ENCODE measurements at places on chromosomes 3 and 15.

DNA sequence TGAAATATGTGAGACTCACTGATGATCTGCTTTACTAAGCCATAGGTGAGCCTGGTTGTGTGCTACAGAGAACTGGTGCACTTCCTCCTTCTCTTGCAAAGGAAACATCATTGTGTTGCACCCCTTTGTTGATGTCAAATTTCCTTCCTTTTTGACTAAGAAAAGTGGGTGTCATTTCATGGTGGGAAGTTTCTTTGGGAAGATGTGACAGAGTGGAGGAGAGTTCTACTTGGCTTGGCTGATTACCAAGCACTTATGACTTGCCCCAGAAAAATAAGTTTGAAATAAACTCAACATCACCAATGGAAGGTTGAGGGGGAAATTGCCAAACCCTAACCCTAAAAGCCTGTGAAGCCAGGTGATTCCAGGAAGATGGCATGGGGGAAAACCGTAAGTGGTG, 53.5 kb upstream of the KIF23 start:
- H3K27me3 ChIP-seq = no peaks in the 10 kb centered on the region
- no peak overlapping the region for H3K27ac ChIP-seq
- H3K4me1 ChIP-seq = peaks cover 7% of the 10 kb centered on the region

- no peak for DNase-seq
- no peak overlapping the region for H3K27ac ChIP-seq
- H3K27me3 ChIP-seq = no peaks in the 10 kb centered on the region
- no peaks in the 10 kb centered on the region for H3K36me3 ChIP-seq
These were observed 117.3 kb upstream of the NEO1 start for GRCh38 chr15:72934921-72935320.

DNA sequence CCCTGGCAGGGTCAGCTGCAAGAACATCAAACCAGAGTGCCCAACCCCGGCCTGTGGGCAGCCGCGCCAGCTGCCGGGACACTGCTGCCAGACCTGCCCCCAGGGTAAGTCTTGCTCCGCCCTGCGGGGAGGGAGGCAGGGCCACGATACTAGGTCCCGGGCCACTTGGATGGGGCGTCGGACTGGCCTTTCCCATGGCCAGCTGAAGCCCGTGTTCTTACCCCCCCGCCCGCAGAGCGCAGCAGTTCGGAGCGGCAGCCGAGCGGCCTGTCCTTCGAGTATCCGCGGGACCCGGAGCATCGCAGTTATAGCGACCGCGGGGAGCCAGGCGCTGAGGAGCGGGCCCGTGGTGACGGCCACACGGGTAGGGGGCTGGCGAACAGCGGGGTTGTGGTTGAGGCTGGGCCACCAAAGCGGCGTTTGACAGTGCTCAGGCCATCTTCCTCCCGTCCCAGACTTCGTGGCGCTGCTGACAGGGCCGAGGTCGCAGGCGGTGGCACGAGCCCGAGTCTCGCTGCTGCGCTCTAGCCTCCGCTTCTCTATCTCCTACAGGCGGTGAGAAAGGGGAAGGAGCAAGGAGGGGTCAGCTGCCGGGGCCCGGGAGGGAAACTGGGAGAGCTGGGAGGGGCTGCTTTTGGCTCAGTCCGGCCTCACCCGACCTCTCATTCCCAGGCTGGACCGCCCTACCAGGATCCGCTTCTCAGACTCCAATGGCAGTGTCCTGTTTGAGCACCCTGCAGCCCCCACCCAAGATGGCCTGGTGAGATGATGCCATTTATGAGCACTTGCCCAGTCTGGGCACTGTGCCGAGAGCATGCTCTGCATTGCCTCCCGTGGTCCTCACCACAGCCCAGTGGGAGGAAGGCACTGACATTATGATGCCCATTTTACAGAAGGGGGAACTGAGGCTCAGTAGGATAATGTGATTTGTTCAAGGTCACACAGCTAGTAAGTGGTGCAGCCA, 1.7 kb downstream of the CHRD start:
- peaks cover 29% of the 10 kb centered on the region for H3K27me3 ChIP-seq
- peak overlapping the region; percentile 20 for H3K4me3 ChIP-seq
- no peak overlapping the region for H3K27ac ChIP-seq
- DNase-seq = no peak
- peaks cover 2% of the 10 kb centered on the region for H3K4me1 ChIP-seq
- no peaks in the 10 kb centered on the region for H3K36me3 ChIP-seq

DNA sequence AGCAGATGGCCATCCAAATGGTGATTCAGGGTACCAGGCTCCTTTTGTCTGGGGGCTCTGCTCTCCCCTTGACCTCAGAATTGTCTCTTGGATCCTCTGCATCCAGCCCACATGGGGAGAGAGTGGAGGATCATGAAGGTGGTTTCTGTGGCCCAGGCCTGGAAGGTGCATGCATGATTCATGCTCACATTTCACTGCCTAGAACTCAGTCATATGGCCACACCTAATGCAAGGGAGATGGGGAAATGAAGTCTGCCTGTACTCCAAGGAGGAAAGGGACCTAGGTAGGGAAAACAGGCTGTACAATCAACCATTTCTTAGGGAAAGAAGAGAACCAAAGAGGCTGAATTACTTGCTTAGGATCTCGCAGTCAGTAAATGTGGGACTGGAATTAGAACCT, 15.1 kb downstream of the HRG start:
- H3K4me1 ChIP-seq = no peaks in the 10 kb centered on the region
- no peak overlapping the region for H3K4me3 ChIP-seq

GRCh38 chr3:13610006-13610570, 61.2 kb downstream of the FBLN2 start:
- no peaks in the 10 kb centered on the region for H3K36me3 ChIP-seq
- no peaks in the 10 kb centered on the region for H3K4me1 ChIP-seq
- no peak overlapping the region for H3K4me3 ChIP-seq

GRCh38 chr15:88243895-88244787, 12.4 kb downstream of the NTRK3 start:
- no peak overlapping the region for H3K4me3 ChIP-seq
- no peak overlapping the region for H3K27ac ChIP-seq
- H3K27me3 ChIP-seq = no peaks in the 10 kb centered on the region
- H3K36me3 ChIP-seq = no peaks in the 10 kb centered on the region

DNA sequence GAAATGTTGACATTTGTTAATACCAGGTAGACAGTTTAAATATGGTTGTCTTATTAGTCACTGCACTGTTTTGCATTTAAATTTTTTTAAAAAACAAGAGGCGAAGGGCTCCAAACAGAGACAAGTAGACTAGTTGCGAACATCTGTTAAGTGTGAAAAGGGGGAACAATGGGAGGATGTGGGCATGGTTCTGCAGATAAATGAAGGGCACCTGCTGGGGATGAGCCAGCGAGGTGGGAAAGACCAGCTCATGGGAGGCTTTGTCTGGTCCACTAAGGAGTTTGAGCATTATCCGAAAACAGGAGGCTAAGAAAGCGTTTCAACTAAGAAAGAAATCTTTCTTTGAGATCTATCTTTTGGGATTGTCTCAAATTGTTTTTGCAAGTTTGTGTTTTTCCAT, 72.7 kb downstream of the FBN1 start:
- no peak overlapping the region for H3K27ac ChIP-seq
- no peaks in the 10 kb centered on the region for H3K4me1 ChIP-seq
- DNase-seq = no peak
- no peaks in the 10 kb centered on the region for H3K27me3 ChIP-seq

DNA sequence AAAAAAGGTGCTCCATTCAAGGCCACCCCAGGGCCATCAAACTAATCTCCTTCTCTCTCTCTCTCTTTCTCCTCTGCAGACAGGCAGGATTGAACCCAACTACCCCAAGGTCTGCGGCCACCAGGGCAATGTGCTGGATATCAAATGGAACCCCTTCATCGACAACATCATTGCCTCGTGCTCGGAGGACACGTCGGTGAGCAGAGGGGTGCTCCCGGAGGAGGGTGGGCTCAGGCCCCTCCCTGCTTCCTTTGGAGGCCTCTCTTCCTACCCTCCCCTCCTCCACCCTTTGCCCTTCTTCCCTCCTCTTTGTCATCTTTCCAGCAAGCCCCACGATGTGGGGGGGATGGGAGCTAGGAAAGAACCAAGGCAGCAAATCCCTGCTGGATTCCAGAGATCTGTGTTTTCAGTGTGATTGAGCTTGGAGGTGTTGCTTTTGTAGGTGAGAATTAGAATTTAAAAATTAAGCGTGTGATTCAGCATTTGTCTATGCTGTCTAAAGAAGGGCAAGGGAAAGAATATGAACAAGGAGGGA, 116.3 kb downstream of the CORO2B start:
- peaks cover 5% of the 10 kb centered on the region for H3K4me1 ChIP-seq
- H3K36me3 ChIP-seq = no peaks in the 10 kb centered on the region
- DNase-seq = no peak

DNA sequence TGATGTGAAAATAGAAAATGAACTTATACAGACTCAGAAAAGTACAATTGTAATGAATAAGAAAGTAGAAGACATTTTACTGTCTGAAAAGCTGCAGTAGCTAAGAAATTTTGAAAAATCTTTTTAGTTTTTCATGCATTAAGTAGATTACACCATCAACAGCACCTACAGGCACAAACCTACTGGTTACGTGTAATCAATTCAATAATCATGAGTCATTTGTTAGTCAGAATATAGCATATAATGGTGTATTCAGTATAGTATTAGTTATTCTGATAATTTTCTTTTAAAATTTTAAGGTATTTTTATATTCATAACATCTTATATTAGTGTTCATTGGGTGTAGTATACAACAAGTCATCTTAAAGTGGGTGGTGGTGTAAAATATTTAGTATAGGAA, 550.5 kb upstream of the GBE1 start:
- no peak overlapping the region for H3K27ac ChIP-seq
- DNase-seq = no peak
- no peaks in the 10 kb centered on the region for H3K4me1 ChIP-seq
- no peaks in the 10 kb centered on the region for H3K36me3 ChIP-seq
- no peaks in the 10 kb centered on the region for H3K27me3 ChIP-seq

DNA sequence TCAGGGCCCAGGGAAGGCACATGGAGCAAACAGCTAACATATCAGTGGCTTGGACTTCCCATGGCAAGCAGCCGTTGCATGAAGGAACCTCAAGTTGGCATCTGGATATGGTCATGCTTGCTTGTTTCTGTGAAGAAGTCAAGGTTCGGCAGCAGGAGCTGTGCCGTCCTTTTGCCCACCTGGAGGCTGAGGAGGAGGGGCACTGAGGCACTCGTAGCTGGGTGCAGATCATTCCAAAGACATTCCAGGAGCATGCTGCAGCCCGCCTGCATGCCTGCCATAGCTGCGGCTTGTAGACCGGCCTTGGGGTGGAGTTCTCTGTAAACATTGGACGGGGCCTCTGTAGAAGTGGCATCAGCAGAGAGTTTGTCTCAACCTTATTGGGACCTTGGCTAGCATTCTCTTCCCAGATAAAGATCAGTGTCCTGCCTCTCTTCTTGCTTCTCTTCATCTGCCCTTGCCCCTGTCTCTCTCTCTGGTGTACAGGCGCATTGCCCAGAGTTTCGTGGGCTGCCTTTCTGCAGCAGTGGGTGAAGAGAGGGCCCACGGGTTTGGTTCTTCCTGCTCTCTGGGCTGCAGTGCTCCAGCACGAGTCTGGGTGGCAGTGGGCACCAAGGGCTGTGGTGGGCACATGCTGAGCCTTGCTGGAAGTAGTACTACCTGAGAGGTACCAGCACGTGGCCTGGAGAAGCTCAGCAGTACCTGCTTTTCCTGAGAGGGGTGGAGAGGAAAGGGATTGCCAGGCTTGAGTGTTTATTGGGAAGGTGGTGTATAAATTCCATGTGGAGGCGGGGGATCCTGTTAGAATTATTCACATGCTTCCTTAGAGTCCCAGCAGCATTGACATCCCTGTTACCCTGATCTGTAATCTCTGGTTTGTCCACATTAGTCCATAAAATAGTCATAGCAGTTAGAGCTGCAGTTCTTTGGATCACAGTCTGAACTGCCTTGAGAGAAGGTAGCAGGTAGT, 49.4 kb downstream of the CHCHD6 start:
- H3K4me3 ChIP-seq = no peak overlapping the region
- no peaks in the 10 kb centered on the region for H3K36me3 ChIP-seq
- peaks cover 8% of the 10 kb centered on the region for H3K4me1 ChIP-seq

- DNase-seq = no peak
- H3K27me3 ChIP-seq = no peaks in the 10 kb centered on the region
- H3K4me3 ChIP-seq = no peak overlapping the region
- no peak overlapping the region for H3K27ac ChIP-seq
These were observed 31.8 kb downstream of the P3H2 start for GRCh38 chr3:190088890-190089289.

DNA sequence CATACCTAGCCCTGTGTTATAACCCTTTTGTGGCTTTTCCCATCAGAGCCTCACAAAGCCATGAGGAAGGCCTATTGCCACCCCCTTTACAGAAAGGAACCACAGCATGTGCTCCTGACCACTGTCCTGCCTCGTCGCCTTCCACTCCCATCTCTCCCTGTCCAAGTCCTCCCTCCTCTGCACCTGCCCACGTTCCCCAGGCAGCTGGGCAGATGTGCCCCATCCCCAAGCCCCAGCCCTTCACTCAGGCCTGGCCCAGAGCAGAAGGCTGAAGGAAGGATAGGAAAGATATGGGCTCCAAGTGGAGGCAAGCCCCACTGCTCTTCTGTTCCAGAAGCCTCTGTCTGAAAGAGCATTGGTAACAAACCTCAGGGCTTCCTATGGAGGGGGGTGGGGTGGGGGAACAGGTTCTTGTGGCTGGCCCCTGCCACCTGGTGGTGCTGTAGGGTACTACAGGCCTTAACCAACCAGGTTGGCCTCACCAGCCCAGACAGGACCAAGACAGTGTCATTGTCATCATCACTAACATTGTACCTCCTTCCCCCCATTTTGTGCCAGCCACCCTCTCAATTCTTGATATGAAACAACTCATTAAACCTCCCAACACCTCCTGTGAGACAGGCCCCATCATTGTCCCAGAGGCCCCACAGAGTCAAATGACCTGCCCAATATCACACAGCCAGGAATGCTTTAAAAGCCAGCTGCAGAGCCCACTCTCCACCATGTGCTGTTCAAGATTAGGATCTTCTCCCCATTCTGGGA, 10.0 kb downstream of the POC1A start:
- peaks cover 2% of the 10 kb centered on the region for H3K4me1 ChIP-seq
- peaks cover 25% of the 10 kb centered on the region for H3K36me3 ChIP-seq
- peak; percentile 41 for DNase-seq
- no peak overlapping the region for H3K4me3 ChIP-seq
- no peaks in the 10 kb centered on the region for H3K27me3 ChIP-seq

- H3K4me3 ChIP-seq = no peak overlapping the region
- no peak for DNase-seq
- H3K27me3 ChIP-seq = no peaks in the 10 kb centered on the region
These were observed 58.7 kb upstream of the MYRIP start for GRCh38 chr3:39750712-39751111.

DNA sequence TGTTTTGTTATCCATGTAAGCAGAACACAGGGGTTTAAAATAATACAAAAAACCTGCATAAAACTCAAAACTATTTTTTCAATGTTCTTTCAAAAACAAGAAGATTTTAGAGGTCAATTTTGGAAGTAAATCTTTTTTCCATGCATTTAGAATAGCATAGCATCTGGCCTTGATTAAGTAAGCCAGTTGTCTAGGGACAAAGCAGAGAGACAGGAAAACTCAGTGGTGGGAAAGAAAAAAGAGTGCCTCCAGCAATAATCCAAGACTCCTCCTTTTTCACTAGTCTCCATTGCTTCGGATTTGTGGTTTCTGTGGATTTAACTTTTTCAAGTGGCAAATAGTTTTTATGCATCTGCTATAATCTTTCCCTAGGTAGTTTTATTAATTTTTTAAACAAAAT, 88.9 kb downstream of the SUCNR1 start:
- no peak for DNase-seq
- no peaks in the 10 kb centered on the region for H3K27me3 ChIP-seq
- no peaks in the 10 kb centered on the region for H3K36me3 ChIP-seq
- H3K4me3 ChIP-seq = no peak overlapping the region
- H3K4me1 ChIP-seq = no peaks in the 10 kb centered on the region
- H3K27ac ChIP-seq = no peak overlapping the region

Data from iPS DF 6.9 (cell line).